ENCODE measurements at places on chromosomes 11 and 22.

GRCh38 chr22:49594078-49594477, 233.6 kb downstream of the BRD1 start:
- DNase-seq: no peak

DNA sequence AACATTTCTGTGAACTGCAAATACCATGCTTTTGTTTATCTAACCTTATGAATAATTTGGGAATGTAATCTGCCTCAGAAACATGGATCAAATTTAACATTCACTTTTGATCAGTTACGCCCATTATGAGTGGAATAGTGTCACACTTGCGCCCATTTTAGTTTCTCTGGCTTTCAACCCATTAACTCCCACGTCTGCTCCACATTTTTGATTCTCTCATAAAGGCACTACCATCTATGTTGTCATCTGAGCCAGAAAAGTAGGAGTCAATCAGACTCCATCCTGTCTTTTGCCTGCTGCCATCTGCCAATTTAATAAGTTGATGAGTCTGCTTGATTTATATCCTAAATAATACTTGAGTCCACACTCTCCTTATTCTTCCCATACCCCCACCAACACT, 1090.7 kb downstream of the DLG2 start:
- no peak for DNase-seq

- no peak for DNase-seq
Measured at GRCh38 chr22:29994027-29994715, 86.1 kb upstream of the HORMAD2 start.

- no peak for DNase-seq
Measured at GRCh38 chr22:41469218-41469851, 418 bp downstream of the ACO2 start.

- no peak for DNase-seq
Measured at GRCh38 chr11:130078080-130078479, 8.4 kb downstream of the APLP2 start.
